ENCODE measurements at places on chromosomes 2 and 18. TPM values are rescaled to one million over a fixed set of nuclear protein-coding genes. Genes with fewer than 3 reads are reported as not detected.

The ABCB11 gene
- total RNA-seq = not detected

DNA sequence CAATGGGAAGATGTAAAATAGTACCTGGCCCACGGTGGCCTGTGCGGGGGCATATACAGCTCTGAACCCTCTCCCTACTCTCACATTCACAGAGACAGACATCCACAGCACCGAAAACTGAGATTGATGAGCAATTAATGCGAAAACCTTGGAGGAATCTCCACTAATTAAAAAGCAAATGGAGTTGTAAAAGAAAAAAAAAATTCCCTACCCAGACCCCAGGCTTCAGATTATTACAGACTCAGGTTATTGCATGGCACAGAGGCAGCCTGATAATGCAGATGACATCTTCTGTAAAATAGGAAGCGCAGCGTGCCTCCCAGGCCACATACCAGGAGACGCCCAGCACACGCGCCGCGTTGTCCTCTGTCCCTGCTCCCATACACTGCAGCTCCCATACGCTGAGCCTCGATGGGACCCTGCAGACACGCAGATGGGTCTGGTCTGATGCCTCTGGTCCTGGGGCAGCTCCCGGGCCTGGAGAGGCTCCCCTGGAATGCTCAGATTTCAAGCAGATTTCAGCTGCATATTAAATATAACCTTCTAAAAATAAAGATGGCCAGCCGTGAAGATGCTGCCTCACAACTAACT, 496.1 kb upstream of the MYT1L start:
- no peaks in the 10 kb centered on the region for H3K27me3 ChIP-seq
- no peak overlapping the region for H3K4me3 ChIP-seq
- no peaks in the 10 kb centered on the region for H3K4me1 ChIP-seq
- no peak for DNase-seq

- H3K27me3 ChIP-seq = no peaks in the 10 kb centered on the region
- H3K27ac ChIP-seq = no peak overlapping the region
- no peak for DNase-seq
- H3K4me3 ChIP-seq = no peak overlapping the region
- no peaks in the 10 kb centered on the region for H3K4me1 ChIP-seq
These were observed 15.6 kb upstream of the INO80C start for GRCh38 chr18:35513181-35513936.

The YPEL5 gene
- total RNA-seq = 27.3 TPM

The ARHGAP15 gene
- total RNA-seq = 64.3 TPM

DNA sequence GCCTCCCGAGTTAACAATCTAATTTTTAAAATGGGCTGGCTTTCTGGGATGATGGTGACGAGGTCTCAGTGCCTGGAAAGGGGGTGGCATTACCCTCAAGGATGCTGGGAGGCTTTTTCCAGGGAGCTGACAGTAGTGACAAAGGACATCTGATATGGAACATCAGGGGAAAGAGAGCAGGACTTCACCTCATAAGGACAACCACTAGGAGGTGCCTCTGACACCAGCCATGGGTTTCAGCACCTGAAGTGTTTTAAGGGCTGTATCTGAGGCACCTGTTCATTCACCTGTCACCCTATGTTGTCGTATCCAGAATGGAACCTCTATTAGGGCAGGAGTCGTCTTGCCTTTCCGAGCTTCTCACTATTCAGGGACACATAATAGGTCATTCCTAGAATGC, 10.8 kb downstream of the IL36B start:
- no peak overlapping the region for H3K4me3 ChIP-seq
- no peak for DNase-seq
- H3K36me3 ChIP-seq = no peaks in the 10 kb centered on the region
- H3K4me1 ChIP-seq = no peaks in the 10 kb centered on the region
- H3K27ac ChIP-seq = no peak overlapping the region
- H3K27me3 ChIP-seq = peaks cover 35% of the 10 kb centered on the region

DNA sequence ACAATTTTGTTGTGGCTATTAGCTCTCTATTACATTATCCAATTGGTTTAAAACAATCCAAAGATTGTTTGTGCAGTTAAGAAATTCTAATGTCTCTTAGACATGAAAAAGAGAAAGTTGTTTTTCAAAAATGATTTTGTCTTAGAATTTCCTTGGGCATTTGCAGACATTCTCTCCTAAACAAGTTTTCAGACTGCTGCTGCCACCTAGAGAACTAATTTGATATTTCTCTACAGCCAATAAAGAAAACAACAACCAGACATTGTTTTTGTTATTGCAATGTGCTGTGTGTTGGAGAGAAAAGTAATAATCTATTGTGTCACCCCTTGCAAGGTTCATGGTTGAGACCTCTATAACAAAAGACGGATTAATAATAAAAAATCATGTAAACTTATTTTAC, 119.0 kb upstream of the SYT4 start:
- no peak for DNase-seq
- H3K4me1 ChIP-seq = no peaks in the 10 kb centered on the region
- no peaks in the 10 kb centered on the region for H3K36me3 ChIP-seq
- no peaks in the 10 kb centered on the region for H3K27me3 ChIP-seq

The ASB3 gene
- total RNA-seq = 18.6 TPM

DNA sequence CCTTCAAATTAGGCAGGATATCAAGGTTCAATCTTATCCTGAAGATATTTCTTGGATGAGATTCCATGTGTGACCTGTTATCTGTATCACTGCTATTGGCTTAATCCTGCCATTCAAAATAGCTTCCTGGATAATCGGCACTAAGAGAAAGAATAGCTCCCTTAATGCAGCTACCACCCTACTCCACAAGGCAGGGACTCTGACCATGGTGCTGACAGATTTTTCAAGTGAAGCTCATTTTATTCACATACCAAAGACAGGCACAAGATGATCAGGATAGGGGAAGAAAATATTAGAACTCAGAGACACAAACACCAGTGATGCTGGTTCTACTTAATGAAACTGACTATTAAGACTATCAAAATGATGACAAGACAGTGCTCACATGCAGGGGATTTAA, 74.9 kb downstream of the ORC4 start:
- no peaks in the 10 kb centered on the region for H3K4me1 ChIP-seq
- DNase-seq = no peak
- no peaks in the 10 kb centered on the region for H3K27me3 ChIP-seq
- H3K27ac ChIP-seq = no peak overlapping the region

The KRCC1 gene
- total RNA-seq = 16.9 TPM

- no peak overlapping the region for H3K4me3 ChIP-seq
- H3K36me3 ChIP-seq = peaks cover 18% of the 10 kb centered on the region
- no peak for DNase-seq
- H3K4me1 ChIP-seq = peaks cover 26% of the 10 kb centered on the region
- peaks cover 2% of the 10 kb centered on the region for H3K27me3 ChIP-seq
- H3K27ac ChIP-seq = no peak overlapping the region
These were observed 8.0 kb upstream of the C18orf32 start for GRCh38 chr18:49495076-49495475.

DNA sequence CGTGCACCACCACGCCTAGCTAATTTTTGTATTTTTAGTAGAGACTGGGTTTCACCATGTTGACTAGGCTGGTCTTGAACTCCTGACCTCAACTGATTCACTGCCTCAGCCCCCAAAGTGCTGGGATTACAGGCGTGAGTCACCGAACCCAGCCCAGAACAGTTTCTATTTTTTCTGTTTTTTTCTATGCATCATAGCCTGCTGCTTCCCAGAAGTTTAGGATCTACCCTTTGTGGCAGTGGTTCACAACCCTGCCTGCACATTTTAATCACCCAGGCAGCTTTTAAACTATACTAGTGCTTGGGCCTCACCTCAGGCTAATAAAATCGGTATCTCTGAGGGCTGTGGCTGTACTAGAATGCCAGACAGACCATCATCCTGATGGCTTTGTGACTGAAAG, 39.7 kb upstream of the SOCS6 start:
- H3K27ac ChIP-seq = no peak overlapping the region
- peaks cover 12% of the 10 kb centered on the region for H3K27me3 ChIP-seq
- no peaks in the 10 kb centered on the region for H3K4me1 ChIP-seq

DNA sequence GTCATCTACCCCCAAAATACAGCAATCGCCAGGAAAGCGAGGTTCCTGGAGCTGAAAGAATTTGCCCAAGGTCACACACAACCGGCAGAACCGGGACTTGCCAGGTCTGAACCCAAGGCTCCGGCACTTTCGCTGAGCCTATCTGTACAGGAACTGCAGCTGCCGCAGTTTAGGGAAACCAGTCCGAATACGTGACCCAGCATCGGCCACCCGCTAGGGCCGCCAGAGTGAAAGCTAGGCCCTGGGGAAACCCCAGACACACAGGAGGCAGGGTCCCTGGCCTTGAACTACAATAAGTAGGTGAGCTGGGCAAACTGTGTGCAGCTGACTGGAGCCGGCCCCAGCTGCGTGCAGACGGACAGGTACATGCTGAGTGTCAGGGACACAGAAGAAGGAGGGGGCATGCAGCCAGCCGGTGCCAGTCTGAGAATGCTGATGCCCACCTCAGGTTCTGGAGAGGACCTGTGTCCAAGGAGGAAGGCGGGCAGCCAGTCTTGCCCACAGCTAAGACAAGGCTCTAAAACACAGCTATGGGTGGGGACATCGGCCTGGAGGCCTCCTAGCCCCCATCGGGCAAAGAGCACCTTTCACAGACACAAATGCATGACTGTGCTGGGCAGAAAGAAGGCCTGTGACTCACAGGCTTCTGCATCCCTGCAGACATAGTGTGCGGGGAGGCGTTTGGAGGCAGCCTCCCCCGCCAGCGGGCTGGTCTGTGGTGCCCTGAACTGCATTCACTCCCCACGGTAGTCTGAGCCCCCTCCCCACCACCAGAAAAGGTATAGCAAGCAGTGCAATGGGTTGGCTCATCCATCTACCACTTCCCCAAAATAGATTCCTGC, 107.4 kb upstream of the ID2 start:
- peak overlapping the region; percentile 28 for H3K4me3 ChIP-seq
- H3K27ac ChIP-seq = no peak overlapping the region
- DNase-seq = no peak
- peaks cover 32% of the 10 kb centered on the region for H3K4me1 ChIP-seq
- H3K36me3 ChIP-seq = no peaks in the 10 kb centered on the region
- peaks cover 3% of the 10 kb centered on the region for H3K27me3 ChIP-seq

The RTP5 gene
- not detected for total RNA-seq

GRCh38 chr18:70332694-70333093, 43.8 kb downstream of the SOCS6 start:
- no peaks in the 10 kb centered on the region for H3K36me3 ChIP-seq
- no peak overlapping the region for H3K4me3 ChIP-seq
- no peak overlapping the region for H3K27ac ChIP-seq
- DNase-seq = no peak
- H3K4me1 ChIP-seq = no peaks in the 10 kb centered on the region

GRCh38 chr2:165745916-165746315, 48.1 kb downstream of the GALNT3 start:
- H3K36me3 ChIP-seq = peaks cover 17% of the 10 kb centered on the region
- no peaks in the 10 kb centered on the region for H3K27me3 ChIP-seq
- no peaks in the 10 kb centered on the region for H3K4me1 ChIP-seq
- no peak for DNase-seq

DNA sequence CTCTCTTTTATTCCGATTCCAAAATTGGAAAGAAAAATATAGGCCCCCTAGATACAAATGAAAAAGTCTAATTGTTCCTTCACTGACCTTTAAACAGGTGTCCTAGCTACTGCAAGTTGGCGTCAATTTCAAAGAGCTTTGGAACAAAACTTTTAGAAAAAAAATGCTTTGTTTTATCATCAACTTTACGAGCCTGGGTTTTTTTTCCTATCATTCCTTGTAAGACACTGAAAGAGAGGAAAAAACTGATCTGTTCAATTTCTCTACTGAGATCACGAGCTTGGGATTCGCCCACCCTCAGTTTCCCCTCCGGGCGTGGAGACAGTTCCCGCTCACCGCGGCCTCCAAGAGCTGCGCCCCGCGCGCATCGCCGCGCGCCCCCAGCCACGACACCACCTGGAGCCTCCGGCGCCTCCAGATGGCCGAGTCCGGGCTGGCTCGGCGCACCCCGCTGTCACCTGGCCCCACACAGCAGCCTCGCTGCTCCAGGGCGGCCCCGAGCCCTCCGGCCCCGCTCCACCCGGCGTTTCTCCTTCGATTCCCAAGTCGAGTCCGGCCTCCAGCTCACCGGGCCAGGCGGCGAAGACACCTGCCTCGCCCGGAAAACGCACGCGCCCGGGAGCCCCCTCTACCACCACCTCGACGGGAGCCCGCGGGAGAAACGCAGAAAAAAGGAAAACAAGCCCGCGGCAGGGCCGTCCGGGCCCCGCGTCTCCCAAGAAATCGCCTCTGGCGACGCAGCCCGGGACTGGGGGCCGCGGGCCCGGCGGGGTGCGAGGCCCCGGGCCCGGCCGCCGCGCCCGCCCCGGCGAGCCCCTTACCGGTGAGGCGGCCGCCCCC, 656 bp downstream of the TBC1D8 start:
- no peak for DNase-seq
- peaks cover 11% of the 10 kb centered on the region for H3K4me1 ChIP-seq
- no peaks in the 10 kb centered on the region for H3K36me3 ChIP-seq
- H3K27ac ChIP-seq = no peak overlapping the region
- H3K4me3 ChIP-seq = peak overlapping the region; percentile 63

DNA sequence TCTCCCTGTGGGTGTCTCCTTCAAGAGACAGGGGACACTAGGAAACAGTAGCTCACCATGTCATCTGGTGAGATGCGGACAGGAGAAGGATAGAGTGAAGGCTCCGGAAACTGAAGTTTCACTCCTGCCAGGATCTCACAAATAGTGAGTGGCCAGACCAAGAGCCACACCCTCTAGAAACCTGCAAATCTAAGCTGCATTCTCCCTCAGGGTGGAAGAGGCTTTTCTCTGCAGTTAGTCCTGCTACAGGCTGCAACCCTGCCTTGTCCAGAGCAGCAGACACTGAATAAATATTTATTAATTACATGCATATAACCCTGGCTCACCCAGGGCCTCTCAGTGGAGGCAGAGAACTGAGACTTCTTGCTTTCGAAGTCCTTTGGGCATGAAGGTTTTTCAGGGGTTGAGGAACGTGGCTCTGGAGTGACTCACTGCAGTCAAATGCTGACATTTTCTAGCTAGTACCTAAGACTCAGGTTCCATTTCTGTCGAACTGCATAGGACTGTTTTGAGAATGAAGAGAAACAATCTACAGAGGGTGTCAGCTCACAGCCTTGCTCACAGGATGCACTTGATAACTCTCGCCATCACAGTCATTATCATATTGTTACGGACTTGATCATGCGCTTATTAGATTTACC, 87.3 kb downstream of the ACTR2 start:
- peaks cover 3% of the 10 kb centered on the region for H3K27me3 ChIP-seq
- H3K4me3 ChIP-seq = no peak overlapping the region
- no peak for DNase-seq

GRCh38 chr2:106332054-106332453, 136.2 kb downstream of the RGPD3 start:
- no peaks in the 10 kb centered on the region for H3K36me3 ChIP-seq
- no peaks in the 10 kb centered on the region for H3K27me3 ChIP-seq
- no peak overlapping the region for H3K4me3 ChIP-seq
- no peaks in the 10 kb centered on the region for H3K4me1 ChIP-seq
- no peak overlapping the region for H3K27ac ChIP-seq
- no peak for DNase-seq

All from activated T-helper 1 cell treated with anti-CD3 and anti-CD28 coated beads, Interleukin-12 subunit alpha, Interleukin-12 subunit beta, Interleukin-2, Interleukin-4 antibody, amounts not matched to agents 30 ng/mL and 10 ng/mL and 1 ng/mL, durations not matched to agents 14 hours and 24 hours and 36 hours (primary cell).